Epithelial cell of esophagus (primary cell): ENCODE measurements at places on chromosomes 7 and 10.

DNA sequence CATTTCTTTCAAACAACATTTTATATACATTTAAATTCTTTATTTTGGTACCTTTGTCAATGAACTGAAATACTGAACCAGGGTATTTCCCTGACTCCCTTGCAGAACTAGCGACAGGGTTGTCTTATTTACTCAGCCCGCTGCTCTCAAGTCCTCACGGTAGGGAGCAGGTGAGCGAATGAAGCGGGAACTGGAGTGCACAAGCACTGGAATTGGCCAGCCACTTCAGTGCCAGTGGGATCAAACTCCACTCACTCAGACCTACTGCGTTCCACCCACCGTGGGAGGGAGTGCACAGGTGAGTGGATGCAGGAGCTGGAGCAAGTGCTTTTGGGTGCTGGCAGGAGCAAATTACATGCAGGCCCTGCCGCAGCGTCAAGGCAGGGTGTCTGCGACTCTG, 28.1 kb upstream of the NEUROD6 start:
- no peak for DNase-seq

- no peak for DNase-seq
These were observed 121.7 kb downstream of the GLRX3 start for GRCh38 chr10:130257897-130258296.

DNA sequence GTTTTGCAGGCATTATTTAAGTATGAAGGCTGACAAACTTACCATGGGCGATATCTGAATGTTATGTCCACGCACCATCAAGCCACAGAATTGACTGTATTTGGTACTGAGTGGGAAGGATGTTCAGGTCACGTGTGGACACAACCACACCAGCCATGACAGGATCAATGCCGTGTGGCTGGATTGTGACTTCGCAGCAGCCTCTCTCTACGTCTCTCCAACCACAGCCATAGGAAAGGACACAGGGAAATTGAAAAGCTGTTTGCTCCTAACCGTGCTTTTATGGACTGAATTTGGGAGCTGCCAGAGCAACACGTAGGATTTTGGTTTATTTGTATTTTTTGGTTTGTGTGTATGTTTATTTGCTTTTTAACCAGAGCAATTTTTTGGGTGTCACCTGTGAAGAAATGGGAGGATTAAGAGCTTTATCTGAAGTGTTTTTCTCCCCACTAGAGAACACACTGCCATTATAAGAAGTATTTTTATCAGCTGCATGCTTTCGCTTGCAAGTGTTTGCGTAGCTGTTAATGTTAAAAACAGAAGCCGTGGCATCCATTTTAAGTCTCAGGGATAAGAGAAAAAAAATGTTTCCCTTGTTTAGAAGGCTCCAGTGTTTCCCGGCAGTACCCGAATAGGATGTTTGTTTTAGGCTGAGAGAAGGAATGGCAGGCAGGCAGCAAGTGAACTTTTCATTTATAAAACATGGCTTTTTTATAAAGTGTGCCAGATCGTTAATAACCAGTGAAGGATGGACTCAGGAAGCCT, 401.1 kb upstream of the NFE2L3 start:
- DNase-seq = no peak

- DNase-seq = no peak
These were observed 258.6 kb upstream of the MKI67 start for GRCh38 chr10:128384831-128385230.

DNA sequence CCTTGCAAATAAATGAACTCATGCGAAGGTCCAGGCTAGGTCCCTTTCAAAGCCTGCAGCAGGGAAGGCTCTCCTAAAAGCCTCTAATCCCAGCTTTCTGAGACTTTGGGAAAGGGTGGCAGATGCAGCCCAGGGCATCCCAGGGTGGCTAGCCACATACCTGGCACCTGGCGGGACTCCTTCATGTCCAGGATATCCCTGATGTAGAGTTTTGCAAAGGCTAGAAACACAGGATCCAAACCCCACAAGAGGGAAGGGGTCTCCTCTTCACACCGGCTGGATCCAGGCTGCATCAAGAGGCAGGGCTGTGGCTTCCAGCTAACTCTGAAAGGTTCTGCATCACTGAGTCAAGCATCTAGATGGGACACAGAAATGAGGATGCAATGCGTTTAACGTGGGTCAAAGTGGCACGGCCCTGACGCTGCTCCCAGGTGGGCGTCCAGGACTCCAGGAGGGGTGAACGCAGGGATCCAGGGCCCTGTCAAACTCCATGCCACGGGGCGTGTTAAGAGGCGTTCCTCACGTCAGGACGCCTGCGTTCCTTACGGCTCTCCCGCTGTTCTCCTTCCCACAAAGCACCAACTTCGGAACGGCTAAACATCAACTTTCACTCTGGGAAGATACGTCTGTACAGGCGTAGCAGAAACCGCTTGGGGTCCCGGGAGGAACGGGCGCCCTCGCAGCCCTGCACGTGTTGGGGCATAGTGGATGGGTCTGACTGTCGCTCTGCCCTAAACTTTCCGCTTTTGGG, 507 bp downstream of the STN1 start:
- peak; percentile 51 for DNase-seq

DNA sequence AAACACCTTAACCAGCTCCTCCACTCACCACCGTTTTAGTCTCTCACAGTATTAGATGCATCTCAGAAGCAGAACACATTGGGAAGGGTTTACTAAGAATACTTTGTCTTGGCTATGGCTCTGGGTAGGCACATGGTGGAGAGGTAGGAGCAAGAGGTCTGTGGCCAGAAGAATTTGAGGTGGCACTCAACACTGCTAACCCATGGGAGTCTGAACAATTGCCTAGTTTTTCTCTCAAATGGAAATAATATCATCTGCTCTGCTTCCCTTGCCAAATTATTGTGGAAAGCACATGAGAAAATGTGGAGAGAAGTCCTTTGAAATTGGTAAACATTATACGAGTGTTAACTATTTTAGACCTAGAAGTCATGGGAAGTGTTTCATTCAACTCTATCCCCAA, 214.3 kb downstream of the SKAP2 start:
- DNase-seq = no peak

- peak; percentile 51 for DNase-seq
These were observed at the start of gene ADAM8 for GRCh38 chr10:133276435-133277201. TSS of gene ADAM8 (minus strand) at chr10:133276868. CDS start at chr10:133276817, 51 bp downstream.

DNA sequence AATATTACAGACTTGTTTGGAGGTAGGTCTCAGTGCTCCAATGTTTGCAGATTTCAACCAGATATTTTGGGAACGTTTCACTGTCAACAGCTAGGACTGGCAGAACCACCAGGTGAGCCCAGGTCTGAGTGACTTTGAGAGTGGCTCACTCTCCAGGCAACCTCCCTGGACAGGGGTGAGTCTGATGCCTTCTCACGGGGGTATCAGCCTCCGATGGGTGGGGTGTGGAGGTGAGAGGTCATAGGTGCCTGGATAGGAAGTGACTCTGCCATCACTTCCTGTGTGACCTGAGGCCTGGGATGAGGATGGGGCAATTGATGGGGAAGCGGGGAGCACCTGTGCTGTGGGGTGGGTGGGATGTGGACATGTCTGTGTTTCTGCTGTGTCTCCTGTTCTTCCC, 4.6 kb downstream of the AZGP1 start:
- no peak for DNase-seq

- no peak for DNase-seq
These were observed 41.4 kb downstream of the NEURL1 start for GRCh38 chr10:103534621-103535498.

- DNase-seq = peak; percentile 84
These were observed 72.9 kb upstream of the GPR22 start for GRCh38 chr7:107396990-107397389.

DNA sequence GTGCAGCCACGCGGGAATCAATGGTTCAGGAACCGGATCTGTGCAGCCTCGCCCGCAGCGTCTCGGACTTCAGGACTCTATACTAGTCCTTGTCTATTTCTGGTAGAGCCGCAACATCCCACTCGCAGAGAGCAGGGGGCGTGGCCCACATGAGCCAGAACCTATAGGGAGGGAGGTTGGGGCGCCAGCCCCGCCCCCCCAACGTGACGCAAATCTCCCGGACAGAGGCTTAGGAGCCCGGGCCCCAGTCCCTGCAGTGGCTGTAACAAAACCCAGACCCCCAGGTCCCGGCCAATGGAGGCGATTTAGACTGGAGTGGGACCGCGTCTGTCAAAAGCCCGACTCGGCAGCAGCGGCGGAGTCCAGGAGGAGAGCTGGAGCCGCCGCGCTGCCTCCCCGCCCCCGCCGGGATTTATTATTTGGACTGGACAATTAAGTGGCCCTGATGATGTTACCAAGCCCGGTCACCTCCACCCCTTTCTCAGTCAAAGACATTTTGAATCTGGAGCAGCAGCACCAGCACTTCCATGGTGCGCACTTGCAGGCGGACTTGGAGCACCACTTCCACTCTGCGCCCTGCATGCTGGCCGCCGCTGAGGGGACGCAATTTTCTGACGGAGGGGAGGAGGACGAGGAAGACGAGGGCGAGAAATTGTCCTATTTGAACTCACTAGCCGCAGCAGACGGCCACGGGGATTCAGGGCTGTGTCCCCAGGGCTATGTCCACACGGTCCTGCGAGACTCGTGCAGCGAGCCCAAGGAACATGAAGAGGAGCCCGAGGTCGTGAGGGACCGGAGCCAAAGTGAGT, at the start of gene NKX2-3:
Gene NKX2-3, plus strand, starts transcription at position 256 of the 809 bp plus-strand sequence. Its CDS starts 190 bp downstream, at position 446.
- no peak for DNase-seq

DNA sequence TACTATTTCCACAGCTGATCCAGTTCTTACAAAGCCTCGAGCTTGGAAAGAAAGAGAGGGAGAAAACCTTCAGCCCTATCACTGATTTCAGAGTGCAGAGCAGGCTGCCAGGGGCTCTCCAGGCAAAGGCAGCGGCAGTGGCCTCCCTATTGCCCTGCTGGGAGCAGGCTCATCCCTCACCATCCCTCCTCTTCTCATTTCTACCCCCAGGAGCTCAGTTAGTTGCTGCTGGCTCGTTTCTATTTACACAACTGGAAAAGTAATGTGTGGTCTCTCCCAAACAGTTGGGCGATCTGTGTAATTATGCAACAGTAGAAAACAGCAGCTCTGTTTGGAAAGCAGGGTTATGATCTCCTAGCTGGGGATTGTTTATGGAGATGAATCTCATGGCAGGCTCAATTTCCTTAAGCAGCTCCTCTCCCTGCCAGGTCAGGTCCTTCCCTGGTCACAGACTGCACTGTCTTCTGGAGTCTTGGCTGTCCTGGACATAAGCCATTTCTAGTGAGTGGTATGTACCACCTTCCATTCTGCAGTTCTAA, 28.7 kb upstream of the TNS3 start:
- no peak for DNase-seq
